ENCODE measurements at places on chromosomes 16 and 17.

DNA sequence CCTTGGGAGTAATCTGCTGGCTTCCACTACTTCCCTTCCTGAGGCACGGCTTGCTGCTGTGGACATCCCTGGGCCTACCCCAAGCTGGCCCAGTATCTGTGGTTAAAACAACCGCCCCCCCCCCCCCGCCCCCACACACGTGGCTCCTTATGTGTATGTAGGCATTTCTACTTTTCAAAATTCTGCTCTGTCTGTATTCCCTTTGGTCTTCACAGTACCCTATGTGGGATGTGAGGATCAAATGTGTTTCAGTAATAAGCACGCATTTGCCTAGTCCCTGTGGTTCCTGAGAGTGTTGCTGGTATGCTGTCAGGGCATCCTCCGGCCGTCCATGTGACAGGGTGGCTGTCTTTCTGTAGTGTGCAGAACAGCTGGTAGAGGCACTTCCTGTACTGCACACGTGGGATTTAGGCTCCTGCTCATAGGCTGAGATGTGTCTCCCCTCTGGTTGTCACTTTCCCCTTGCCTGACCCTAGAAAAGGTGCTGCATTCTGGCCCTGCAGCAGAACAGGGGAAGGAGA is 2.2 kb downstream of the NT5M start:
- peak; percentile 16 for DNase-seq

- DNase-seq: no peak
Observed at GRCh38 chr17:37054894-37055293, 106.1 kb downstream of the AATF start.

DNA sequence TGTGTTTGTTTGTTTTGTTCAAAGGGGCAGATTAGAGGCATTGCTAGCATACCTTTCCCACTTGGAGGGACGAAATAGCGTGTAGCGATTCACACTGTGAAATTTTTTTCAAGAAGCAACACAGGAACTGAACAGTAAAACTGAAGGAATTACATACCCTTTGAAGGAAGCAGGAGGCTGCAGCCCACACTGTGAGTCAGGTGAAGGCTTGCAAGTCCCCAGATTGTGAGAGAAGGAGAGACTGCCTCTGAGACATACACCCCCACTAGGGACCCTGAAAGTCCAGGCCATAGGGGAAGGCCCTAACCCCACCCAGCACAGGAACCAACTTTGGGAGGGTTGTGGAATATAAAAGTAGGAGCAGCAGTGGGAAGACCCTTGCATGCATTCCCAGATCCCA is 69.6 kb upstream of the HS3ST3A1 start:
- peak; percentile 23 for DNase-seq

GRCh38 chr17:10612957-10613744 is 44.0 kb downstream of the MYH3 start:
- peak; percentile 13 for DNase-seq

- DNase-seq: no peak
Observed at GRCh38 chr17:77436058-77436442, 295.3 kb downstream of the SEC14L1 start.

GRCh38 chr17:70750983-70751382 is 581.7 kb downstream of the KCNJ2 start:
- no peak for DNase-seq

GRCh38 chr17:58339755-58340404 is 11.3 kb upstream of the TSPOAP1 start:
- DNase-seq: no peak

GRCh38 chr16:138049-138417 is 440 bp downstream of the NPRL3 start:
- DNase-seq: no peak

DNA sequence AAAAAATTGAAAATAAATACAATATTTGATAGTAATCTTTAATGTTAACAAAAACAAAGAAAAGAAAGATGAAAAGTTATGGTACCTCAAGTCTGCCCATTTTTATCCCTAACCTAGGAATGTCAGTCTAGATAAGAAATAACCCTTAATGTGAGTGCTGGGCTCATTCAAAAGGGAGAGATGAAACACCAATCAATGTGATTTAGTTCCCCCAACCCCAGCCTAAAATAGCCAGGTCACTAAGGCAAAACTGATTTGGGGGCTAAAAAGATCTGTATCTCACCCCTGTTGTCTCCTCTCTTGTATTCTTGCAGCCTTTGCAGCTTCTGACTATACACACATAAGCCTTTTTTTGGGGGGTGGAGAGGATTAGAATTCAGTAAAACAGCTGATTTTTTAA is 3.2 kb upstream of the IGF2BP1 start:
- no peak for DNase-seq

DNA sequence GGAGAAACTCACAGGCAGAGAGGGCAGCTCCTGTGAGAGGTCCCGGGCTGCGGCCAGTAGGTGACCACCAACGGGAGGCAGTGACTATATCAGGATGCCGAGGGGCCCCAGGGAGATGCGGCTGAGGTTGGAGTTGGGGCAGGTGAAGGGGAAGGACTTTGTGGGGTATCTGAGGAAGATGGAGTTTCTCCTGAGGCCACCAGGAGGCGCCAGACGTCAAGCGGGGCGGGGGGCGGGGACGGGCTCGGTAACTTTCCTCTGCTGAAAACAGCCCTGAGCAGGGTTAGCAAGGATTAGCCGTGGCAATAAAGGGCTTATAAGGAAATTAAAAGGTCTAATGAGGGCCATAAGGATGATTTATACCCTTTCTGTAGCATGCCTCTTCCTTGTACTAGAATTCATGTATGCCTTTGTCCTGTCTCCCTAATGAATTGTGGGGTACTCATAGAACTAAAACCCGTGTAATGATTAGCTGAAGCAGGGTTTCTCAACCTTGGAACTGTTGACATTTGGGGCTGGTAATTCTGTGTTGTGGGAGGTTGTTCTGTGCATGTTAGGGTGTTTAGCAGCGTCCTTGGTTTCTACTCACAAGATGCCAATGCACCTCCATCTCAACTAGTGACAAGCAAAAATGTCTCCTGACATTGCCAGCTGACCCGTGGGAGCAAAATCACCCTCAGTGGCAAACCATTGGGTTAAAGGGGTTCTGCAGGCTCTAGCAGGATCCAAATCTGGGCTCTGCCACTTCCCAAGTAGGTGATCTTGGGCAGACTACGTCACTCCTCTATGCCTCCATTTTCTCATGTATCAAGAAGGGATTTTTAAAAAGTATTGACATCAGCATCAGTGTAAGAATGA is 74.8 kb upstream of the GRIN2A start:
- peak; percentile 18 for DNase-seq
